ENCODE measurements at places on chromosomes 4 and X. TPM values are rescaled to one million over a fixed set of nuclear protein-coding genes. Genes with fewer than 3 reads are reported as not detected.

Gene NSG1
- total RNA-seq = 0.80 TPM

Gene LRIT3
- not detected for total RNA-seq

Gene CT55
- total RNA-seq = not detected

Gene POU4F2
- not detected for total RNA-seq

Gene PRPS2
- total RNA-seq = 30.8 TPM

Gene PPARGC1A
- total RNA-seq = 7.4 TPM

Gene PAGE1
- total RNA-seq = not detected

Gene APOO
- total RNA-seq = 15.5 TPM

Gene F9
- not detected for total RNA-seq

Gene IL15
- total RNA-seq = 6.2 TPM

Gene CT47B1
- total RNA-seq = not detected

Gene SATL1
- total RNA-seq = not detected

Gene ZNF827
- total RNA-seq = 10.2 TPM

Gene CT45A1
- not detected for total RNA-seq

Gene PPP4R3C
- not detected for total RNA-seq

Gene RNF175
- total RNA-seq = 9.4 TPM

Gene GPRASP2
- 13.4 TPM for total RNA-seq

Gene PAGE5
- total RNA-seq = not detected

Gene NOX1
- not detected for total RNA-seq

Gene ATOH1
- not detected for total RNA-seq

Gene ATP1B4
- total RNA-seq = not detected

Gene HAND2
- total RNA-seq = 2.3 TPM

Gene MAB21L2
- total RNA-seq = not detected

Gene TMEM271
- total RNA-seq = not detected

Gene SSX3
- total RNA-seq = not detected

Gene ABLIM2
- total RNA-seq = not detected

Gene PF4V1
- not detected for total RNA-seq

Gene GATA1
- total RNA-seq = not detected

Gene GALNT7
- 24.7 TPM for total RNA-seq

Gene NLGN3
- 3.1 TPM for total RNA-seq

Gene AREG
- 129 TPM for total RNA-seq
